ENCODE measurements at places on chromosomes 3 and 15. TPM values are rescaled to one million over a fixed set of nuclear protein-coding genes. Genes with fewer than 3 reads are reported as not detected.
A peak's percentile ranks its signal among the peaks of the same experiment; 100 is the strongest.

- DNase-seq, result no peak
Measured at GRCh38 chr15:26771578-26772153, 1.2 kb downstream of the GABRB3 start.

DNA sequence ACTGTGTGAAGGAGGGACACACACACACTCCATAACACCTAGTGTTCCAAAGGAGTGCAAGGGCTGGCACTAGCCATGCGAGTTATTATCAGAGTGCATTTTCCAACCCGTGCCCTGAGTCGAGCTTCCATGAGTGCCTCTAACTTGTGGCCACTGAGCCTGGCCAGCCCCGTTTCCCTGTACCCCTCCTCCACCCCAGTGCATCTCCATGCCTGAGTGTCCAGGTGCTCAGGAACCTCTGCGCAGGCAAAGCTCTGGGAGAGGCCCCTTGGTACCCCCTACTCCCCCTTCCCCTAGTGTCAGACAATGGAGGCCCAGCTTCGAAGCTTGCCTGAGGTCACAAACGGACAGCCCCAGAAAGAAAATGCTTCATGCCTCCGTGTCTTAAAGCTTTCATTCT lies 45.2 kb upstream of the HES1 start:
- no peak for DNase-seq

- peak; percentile 99 for DNase-seq
Measured at GRCh38 chr3:29065211-29065785, 215.6 kb upstream of the RBMS3 start.

DNA sequence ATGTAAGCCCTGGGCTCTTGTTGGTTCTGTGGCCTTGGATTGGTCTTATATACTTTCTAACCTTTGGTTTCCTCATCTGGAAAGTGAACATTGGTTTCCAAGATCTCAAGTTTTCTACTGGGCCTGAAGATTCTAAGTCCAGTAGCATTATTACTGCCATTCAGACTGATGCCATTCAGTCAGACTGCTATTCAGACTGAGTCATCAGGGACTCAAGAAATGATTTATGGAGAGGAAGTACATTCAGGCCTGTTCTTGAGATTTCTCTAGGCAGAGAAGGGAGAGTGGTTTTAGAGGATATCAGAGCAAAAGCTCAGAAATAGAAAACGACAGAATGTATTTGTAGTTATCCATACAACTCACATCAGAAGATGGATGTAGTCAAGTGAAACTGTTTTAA lies 557.2 kb downstream of the NR2F2 start:
- DNase-seq, result peak; percentile 56

The GUCA1C gene
- not detected for total RNA-seq

The EXD1 gene
- total RNA-seq, result not detected

DNA sequence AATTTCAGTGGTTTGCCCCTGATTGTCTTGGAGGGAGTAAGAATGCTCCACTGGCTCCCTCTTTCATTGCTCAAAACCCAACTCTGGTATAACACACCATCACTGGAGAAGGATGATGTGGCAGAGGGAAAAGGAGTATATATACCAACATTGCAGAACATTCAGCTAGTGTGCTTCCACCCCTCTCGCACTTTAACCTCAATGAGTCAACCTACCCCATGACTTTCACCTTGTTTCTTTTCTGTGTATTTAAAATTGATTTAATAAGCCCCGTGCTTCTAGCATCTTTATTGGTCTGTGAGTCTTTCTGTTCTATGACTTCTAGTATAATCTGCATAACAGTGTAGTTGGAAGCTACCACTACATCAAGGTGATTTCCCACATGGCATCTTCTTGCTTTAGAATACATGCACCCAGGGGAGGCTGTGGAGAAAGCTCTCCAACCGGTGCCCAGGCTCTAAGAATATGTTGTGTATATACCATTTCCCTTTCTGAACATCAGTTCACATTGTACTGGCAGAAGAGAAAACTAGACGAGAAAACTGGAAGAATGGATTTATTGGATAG lies 595.1 kb upstream of the TGFBR2 start:
- no peak for DNase-seq

GRCh38 chr3:171219258-171219657 lies 192.7 kb upstream of the SLC2A2 start:
- DNase-seq, result no peak

The CAPN7 gene
- total RNA-seq, result 26.6 TPM

The ZNF501 gene
- total RNA-seq, result 1.3 TPM

The NR2F2 gene
- total RNA-seq, result 11.6 TPM

The EOMES gene
- not detected for total RNA-seq

DNA sequence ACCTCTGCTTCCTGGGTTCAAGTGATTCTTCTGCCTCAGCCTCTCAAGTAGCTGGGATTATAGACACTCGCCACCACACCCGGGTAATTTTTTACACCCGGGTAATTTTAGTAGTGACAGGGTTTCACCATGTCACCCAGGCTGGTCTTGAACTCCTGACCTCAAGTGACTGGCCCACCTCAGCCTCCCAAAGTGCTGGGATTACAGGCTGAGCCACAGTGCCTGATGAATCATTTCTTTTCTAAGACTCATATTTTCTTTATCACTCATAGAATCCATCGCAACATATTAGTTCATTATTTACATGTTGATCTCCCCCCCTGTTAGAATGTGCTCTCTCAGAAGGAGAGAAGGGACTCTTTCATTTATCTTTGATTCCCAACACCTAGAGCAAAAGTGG lies 109.5 kb upstream of the PTPRG start:
- peak; percentile 34 for DNase-seq

The LRRC3B gene
- total RNA-seq, result not detected

GRCh38 chr3:50550079-50550736 lies 17.3 kb downstream of the C3orf18 start:
- DNase-seq, result no peak

All from LHCN-M2 (cell line).